Cerebellar nuclear complex (tissue), 1 donor: ENCODE measurements at places on chromosomes 2 and 18.

- DNase-seq, result no peak
Measured at GRCh38 chr2:203710226-203710625, 3.8 kb downstream of the CD28 start.

DNA sequence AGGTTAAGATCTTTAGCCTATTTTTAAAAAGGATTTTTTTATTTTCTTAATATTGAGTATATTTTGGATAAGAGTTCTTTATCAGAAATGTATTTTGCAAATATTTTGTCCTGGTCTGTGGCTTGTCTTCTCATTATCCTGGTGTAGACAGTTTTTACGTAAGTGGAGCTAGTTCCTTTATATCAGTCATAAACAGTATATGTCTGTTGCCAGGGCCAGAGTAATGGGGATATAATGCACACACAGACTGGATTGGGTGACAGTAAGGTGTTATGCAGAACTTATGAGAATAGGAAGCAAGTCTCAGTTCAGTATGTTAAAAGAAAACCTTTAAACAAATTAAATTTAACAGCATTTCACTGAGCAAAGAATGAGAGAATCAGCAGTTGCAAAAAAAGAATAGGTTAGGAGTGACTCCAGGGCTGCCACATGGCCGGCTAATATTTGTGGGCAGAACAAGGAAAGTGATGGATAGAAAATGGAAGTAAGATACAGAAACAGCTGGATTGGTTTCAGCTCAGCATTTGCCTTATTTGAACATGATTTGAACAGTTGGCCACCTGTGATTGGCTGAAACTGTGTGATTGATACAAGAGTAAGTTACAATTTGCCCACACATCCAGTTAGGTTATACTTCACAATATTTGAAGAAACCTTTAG, 61.1 kb upstream of the ZNG1B start:
- DNase-seq, result no peak

GRCh38 chr18:62018034-62018758, 125.4 kb upstream of the RNF152 start:
- DNase-seq, result no peak

DNA sequence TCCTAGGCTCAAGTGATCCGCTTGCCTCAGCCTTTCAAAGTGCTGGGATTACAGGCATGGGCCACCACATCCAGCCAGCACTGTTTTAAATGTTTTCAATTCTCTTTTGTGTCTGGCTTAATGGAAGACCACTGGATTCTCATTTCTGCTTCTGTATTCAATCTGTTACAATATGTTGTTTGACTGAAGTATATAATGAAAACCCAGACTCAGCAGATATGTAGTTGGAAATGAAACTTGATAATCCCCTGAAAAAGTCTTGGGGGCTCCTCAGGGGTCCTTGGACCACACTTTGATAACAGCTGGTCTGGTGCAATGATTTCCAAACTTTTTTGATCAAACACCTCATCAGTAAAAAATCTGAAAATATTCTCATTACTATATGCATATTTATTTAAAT, 132.7 kb downstream of the ATAD2B start:
- no peak for DNase-seq

DNA sequence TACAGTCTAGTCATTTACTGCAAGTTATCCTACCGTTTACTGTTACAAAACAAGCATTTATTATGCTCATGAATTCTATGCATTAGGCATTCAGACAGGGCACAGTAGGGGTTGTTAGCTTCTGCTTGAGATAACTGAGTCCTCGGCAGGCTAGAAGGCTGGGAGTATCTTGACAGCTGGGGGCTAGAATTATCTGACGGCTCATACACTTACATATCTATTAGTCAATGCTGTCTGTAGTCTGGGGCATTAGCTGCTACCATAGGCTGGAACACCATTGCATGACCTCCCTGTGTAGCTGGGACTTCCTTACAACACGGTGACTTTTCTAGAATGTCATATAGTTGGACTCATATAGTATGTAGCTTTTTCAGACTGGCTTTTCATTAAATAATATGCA, 61.9 kb upstream of the ALK start:
- DNase-seq, result no peak

- DNase-seq, result no peak
Measured at GRCh38 chr2:23534771-23535170, 149.8 kb downstream of the KLHL29 start.

DNA sequence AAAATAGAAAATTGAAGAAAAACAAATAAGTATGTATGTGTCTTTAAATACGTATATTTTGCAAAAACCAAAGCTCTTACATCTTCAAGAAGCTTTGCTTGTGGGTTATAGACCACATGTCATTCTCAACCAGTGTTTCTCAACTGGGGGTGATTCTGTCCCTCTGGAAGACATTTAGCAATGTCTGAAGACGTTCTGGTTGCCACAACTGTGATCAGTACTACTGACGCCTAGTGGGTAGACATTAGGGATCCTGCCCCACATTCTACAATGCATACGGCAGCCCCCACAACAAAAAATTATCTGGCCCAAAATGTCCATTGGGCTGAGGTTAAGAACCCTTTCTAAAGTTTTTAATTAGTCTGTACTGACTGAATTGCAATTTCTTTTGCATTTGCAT, 48.4 kb downstream of the UNC50 start:
- no peak for DNase-seq

- peak; percentile 36 for DNase-seq
Measured at GRCh38 chr2:2191110-2191707, 139.9 kb downstream of the MYT1L start.

DNA sequence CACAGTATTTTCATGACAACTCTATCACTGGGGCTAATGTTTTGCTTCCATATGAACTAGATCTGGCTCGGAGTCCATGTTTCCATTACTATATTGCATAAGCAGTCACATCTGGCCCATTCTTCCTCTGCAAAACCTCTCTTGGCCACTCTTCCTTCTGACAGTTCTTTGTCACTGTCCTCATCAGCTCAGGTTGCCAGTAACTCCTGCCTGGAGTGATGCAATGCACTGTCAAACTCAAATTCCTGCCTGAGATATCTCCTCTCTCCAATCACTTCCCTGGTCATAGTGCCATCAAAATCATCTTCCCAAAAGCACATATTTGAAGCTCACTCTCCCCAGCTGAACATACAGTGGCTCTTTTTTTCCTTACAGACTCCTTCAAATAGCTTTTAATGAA, 66.1 kb downstream of the COLEC12 start:
- no peak for DNase-seq

GRCh38 chr2:108640731-108641130, 78.6 kb upstream of the RANBP2 start:
- no peak for DNase-seq

- no peak for DNase-seq
Measured at GRCh38 chr2:11681722-11682589, 12.0 kb upstream of the NTSR2 start.

DNA sequence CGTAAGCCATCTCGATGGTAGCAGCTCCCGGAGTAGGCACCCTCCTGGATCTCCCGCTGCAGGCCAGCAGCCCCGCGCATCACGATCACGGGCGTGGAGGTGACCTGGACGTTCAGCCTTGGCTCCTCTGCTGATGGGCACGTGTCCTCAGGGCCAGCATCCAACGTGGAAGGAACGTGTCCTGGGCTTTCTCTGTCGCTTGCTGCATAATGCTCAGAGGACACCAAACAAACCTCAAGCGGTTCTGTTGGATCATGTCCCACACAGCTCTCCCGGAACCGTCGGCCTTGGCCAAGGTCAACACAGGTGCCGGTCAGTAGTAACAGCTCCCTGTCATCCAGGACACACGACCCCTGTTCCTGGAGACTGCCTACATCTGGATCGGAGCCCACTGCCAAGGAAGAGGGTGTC, 23.1 kb downstream of the PASK start:
- DNase-seq, result no peak

DNA sequence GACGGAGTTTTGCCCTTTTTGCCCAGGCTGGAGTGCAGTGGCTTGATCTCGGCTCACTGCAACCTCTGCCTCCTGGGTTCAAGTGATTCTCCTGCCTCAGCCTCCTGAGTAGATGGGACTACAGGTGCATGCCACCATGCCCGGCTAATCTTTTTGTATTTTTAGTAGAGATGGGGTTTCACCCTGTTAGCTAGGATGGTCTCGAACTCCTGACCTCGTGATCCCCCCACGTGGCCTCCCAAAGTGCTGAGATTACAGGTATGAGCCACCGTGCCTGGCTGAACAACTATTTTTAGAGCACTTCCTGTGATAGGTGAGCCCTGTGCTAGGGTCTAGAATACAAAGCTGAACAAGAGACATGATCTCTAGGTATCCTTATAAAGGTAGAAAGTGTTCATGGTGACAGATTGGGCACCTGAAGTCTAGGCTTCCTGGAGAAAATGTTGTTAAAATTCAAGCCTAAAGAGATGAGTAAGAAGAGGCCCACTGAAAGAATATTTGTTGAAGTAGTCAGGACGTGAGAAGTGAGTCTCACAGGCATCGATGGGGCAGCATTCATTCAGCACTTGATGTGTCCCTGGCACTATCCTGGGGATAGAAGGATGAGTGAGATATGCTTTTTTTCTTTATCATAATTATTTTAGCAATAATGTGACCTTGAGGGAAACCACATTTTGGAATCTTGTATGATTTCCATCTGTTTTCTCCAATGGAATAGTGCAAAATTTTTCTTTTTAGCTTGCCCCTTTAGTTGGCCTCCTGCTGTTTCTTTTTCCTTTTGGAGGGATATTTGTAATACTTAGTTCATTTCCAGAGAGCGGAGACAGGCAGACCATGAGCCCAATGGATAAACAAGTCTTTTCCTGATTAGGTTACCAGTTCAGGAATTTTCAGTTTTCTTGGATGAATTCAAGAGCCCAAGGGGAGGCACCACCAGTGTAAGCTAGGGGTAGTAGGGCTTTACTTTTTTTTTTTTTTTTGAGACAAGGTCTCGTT, 5.1 kb downstream of the ZNF236 start:
- DNase-seq, result no peak

DNA sequence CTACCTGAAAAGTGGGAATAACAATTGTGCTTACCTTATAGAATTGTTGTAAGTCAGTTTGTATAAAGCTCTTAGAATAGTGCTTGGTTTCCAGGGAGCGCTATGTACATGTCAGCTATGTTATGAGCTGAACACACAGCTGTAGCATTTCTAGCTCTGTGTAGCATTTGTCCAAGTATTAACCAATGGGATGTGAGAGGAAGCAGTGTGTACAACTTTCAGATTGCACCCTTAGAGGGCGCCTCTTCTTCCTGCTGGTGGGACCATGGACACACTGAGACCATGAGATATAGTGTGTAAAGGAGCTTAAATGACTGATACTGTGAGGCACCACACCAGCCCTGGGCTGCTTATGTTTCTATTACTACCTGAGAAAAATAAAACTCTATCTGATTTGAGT, 380.2 kb downstream of the LNPK start:
- no peak for DNase-seq

DNA sequence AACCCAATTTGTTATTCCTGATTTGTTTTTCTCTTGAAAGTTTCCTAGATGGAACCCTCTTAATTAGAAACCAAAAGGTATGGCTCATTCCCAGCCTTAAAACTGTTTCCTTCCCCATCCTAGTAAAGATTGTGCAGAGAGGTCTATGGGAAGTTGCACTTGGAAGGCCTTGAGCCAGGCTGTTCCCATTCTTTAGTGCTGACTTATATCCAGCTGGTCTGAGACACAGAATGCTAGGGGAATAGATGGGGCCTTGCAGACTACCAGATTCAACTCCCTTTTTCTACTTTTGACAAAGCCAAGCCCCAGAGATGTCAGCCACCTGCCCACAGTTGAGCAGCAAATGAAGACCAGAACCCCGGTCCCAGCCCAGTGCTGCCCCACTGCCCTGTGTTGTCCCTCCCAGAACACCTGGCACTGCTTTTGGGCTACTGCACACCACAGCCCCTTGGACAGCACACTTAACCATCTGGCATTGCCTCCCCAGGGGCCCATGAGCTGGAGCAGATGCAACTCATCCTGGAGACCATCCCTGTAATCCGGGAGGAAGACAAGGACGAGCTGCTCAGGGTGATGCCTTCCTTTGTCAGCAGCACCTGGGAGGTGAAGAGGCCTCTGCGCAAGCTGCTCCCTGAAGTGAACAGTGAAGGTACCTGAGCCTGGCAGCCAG, 98.2 kb downstream of the MRO start:
- DNase-seq, result no peak

DNA sequence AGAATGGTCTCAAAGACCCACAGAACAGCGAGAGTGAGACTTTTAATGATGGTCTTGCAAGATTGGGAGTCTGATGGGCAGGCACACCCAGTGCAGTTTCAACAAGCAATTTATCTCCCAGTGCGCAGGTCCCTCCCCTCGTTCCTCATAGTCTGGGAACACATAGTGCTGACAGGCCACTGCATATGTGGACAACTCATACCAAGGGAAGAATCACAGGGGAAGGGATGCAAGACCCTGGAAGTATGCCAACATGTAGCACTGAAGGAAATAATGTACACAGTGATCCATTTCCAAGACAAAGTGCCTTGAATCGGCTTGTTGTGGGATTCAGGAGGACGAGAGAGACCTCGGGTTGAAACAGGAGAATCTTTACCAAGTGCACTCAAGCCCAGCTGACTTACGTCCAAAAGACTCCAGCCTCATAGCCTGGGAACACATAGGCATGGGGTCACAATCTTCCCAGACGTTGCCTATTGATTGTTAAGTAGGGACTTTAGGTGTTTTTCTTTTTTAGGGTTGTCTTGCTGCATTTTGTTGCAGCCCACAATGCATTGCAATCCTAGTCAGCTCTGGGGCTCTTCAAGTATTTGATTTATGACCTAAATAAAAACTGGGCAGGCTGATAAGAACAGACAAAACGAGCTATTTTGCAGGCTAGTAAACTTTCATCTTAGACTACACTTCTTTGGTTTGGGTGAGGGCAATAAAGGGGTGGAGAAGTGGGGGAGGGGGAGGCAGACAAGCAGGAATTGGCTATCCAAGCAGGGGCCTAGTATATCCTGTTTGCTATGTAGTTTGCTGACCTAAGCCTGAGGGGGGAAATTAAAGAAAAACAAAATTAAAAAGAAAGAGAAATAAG, 24.7 kb upstream of the SERPINB5 start:
- DNase-seq, result no peak

DNA sequence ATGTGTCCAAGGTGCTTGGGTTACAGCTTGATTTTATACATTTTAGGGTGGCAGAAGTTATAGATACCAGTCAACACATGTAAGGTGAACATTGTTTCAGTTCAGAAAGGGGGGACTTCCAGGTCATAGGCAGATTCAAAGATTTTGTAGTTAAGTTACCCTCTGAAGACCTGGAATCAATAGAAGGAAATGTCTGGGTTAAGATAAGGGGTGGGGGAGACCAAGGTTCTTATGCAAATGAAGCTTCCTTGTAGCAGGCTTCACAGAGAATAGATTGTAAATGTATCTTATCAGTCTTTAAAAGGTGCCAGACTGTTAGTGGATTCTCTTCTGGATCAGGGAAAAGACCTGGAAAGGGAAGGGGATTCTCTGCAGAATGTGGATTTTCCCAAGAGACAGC, 42.4 kb downstream of the BMPR2 start:
- DNase-seq, result no peak

GRCh38 chr2:68971591-68972231, 2.7 kb upstream of the GKN1 start:
- no peak for DNase-seq

GRCh38 chr2:191797942-191798876, 48.7 kb downstream of the CAVIN2 start:
- DNase-seq, result no peak
